ENCODE measurements at places on chromosomes 1 and 21.

- DNase-seq = no peak
Observed at GRCh38 chr1:69533343-69533742, 34.4 kb upstream of the LRRC7 start.

GRCh38 chr21:26082549-26082948 is 88.0 kb downstream of the APP start:
- DNase-seq = no peak

- no peak for DNase-seq
Observed at GRCh38 chr21:33642896-33643657, 776 bp downstream of the ITSN1 start.

DNA sequence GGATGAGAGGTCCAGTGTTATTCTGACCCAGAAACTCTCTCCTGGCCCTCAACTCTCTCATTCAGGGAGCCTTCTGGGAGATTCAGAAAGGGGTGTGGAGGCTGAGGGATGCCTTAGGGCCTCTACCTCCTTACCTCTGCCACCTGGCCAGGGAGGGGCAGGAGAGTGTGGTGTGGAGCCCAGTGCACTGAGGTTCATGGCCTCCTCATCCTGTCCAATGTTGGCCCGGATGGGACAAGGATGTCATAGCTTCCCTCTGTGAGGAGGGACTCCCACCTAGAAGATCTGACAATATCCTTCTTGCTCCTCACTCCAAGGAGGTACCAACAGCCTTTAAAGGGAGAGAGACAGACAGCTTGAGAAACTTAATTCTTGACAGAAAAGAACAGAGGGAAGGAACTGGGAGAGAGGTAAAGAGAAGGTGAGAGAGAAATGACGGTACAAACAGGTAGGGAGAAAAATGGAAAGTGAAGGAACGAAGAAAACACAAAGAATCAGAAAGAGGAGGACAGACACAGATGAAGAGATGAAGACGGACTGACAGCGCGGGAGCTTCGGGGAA is 779 bp downstream of the BEND5 start:
- DNase-seq = no peak

GRCh38 chr1:121444096-121444495 is 259.3 kb downstream of the SRGAP2C start:
- no peak for DNase-seq
